ENCODE measurements at places on chromosomes 13 and 19.

- no peak for DNase-seq
Measured at GRCh38 chr13:22161871-22162270, 491.0 kb downstream of the FGF9 start.

DNA sequence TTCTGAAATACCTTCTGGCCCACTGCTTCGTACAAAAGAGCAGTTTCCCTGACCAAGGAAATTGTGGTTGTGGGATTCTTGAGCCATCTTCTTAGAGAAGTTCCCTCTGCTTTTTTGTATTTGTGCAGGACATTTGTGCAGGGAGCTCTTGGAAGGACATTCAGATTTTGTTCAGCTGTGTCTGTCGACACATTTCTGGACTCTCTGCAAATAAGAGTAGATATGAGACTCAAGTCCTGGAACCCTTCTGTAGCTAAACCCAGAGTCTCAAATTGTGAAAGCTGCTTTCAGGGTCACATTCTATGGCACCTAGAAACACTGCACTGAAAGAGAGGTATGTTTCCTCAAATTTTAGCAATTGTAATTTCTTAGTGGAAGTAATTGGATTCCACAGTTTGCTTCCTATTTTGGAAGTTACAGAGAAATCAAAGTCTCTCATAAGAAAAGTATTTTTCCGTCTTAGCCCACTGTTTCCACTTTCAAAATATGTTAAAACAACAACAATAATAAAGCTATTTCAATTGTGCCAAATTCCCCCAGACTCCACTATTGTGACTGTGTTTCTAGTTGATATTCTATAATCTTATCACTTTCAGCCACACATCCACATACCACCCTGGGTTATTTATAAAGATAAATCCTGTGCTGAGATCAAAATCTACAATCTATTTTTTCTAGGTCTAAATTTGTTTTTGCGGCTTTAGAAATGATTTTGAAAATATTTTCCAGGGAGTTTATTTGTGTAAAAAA lies 224.0 kb downstream of the COG6 start:
- DNase-seq: no peak

GRCh38 chr13:95833719-95834118 lies 156.8 kb downstream of the DNAJC3 start:
- no peak for DNase-seq

DNA sequence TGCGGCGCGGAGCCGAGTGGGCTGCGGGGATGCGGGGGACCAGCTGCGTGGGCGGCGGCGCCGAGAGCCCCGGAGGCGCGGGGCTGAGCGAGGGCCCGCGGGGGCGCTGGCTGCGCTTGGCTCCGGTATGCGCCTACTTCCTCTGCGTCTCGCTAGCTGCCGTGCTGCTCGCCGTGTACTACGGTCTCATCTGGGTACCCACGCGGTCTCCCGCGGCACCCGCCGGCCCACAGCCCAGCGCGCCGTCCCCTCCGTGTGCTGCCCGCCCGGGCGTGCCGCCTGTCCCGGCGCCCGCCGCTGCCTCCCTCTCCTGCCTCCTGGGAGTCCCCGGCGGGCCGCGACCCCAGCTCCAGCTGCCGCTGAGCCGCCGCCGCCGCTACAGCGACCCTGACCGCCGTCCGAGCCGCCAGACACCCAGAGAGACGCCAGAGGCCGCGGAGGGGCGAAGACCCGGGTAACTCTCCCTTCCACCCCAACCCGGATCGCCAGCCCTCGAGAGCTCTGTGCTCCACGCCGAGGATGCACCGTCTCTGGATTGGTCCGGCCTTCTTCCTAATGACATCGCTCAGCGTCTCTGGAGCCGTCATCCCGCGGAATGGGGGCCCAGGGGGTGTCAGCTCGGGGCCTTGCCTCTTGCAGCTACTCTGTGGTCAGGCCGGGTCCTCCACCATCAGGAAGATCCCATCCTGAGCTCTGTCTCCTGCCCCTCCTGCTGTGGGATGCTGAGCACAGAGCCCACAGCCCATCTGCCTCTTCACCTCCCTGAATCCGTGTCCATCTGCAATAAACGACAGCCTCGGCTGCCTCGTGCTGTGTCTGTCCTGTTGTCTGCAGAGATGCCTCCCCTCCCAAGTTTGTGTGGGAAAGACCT lies 441 bp downstream of the INAFM1 start:
- DNase-seq: peak; percentile 28

- DNase-seq: no peak
Measured at GRCh38 chr19:55284405-55285058, 735 bp downstream of the BRSK1 start.

DNA sequence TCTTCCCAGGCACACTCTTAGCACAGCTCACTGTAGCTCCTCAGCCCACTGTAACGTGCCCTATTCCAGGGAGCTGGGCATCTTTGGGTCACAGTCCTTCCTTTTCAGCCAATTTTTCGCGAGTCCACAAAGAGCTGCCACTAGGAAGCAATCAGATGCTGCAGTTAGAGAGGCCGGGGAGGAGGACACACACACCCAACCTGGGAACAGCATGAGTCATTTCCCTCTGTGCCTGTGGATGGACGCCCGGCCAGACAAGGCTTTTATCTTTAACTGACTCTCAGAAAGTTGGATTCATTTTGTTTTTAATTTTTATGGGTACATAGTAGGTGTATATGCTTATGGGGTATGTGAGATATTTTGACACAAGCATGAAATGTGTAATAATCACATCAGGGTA lies 918.6 kb downstream of the UQCRFS1 start:
- no peak for DNase-seq

- no peak for DNase-seq
Measured at GRCh38 chr13:73341748-73342147, 282.9 kb downstream of the KLF5 start.

- DNase-seq: no peak
Measured at GRCh38 chr19:33301900-33302174, 497 bp downstream of the CEBPA start.

DNA sequence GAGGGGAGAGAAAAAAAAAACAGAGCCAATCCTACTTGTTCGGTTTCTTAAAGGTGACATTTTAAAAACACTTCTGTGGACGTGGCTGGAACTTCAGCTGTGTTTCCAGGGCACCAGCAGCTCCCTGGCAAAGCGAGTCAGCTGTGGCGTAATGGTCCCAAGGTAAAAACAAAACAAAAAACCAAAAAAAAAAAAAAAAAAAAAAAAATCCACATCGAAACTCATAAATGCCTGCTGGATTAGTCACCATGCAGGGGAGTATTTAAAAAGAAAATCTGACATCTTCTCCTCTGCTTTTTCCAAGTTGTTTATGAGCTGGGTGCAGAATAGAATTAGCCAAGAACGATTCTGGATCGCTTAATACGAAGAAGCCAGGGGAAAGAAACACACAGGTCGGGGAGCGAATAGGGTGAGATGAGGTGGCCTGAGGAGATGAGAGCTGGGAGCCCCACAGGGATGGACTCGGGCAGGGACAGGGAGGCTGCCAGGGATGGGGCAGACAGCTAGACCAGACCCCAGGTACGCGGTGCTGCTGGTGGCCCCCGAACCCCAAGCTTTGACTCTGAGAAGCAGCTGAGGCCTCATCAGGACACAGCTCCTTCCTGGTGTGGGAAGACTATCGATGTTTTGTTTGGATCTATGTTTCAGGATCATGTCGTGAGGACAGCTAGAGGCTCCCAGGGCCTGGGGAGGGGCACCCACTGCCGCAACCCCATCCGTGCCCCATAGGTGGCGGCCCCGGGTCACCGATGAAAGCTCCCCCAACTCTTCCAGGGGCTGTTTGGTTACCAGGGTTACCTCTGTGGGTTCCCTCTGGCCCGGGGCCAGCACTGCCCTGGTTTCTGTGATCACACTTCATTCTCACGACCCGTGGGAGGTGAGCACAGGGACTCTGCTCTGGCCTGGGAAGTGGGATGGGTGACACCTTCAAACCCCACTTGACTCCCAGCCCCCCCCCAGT lies 3.1 kb upstream of the CTXN1 start:
- DNase-seq: peak; percentile 79

GRCh38 chr13:75055296-75055695 lies 426.7 kb downstream of the TBC1D4 start:
- no peak for DNase-seq
